T-cell (primary cell): ENCODE measurements at places on chromosomes 4 and X. TPM values are rescaled to one million over a fixed set of nuclear protein-coding genes. Genes with fewer than 3 reads are reported as not detected.

- H3K27me3 ChIP-seq: no peaks in the 10 kb centered on the region
- H3K4me1 ChIP-seq: no peaks in the 10 kb centered on the region
- no peak for DNase-seq
- no peaks in the 10 kb centered on the region for H3K36me3 ChIP-seq
- H3K27ac ChIP-seq: no peak overlapping the region
These were observed 263.7 kb upstream of the UGT8 start for GRCh38 chr4:114334884-114335330.

MORC4 gene
- 8.8 TPM for total RNA-seq

DNA sequence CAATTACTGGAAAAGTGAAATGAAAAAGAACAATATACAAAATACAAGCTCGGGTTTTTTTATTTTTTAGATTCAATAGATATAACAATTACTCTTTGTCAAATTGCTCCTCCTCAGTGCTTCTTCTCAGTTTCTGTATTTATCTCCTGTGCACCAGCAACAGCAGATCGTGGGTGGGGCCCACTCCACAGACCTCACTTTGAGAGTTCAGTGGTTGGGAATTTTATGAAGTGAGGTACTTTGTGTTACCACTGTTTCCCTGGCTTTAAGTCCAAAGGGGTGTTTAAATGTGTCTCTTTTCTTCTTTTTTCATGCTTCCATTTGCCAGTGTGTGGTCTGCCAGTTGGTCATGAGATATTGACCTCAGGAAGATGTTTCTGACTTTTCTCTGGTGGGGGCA is 54.4 kb downstream of the KIT start:
- peaks cover 2% of the 10 kb centered on the region for H3K4me1 ChIP-seq
- no peaks in the 10 kb centered on the region for H3K27me3 ChIP-seq
- H3K36me3 ChIP-seq: no peaks in the 10 kb centered on the region

USP17L17 gene
- not detected for total RNA-seq

DNA sequence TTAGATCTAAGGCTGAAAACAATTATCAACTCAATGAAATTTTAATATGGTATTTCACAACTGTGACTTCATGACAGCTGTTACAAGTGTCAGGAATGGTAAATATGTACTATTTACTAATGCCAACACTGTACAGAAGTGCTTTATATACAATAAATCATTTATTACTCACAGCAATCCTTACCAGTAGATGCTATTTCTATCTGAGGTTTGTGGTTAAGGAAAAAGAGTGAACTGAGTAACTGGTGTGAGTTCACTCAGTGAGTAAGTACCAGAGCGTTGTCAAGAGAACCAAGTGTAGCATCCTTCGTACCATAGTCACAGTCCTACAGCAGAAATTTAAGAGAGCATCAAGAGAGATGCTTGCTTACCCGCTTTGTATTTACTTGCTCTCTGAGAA is 23.3 kb downstream of the MTHFD2L start:
- no peak overlapping the region for H3K27ac ChIP-seq
- H3K27me3 ChIP-seq: no peaks in the 10 kb centered on the region
- no peaks in the 10 kb centered on the region for H3K4me1 ChIP-seq
- DNase-seq: no peak
- H3K36me3 ChIP-seq: no peaks in the 10 kb centered on the region

GRCh38 chrX:63761639-63762038 is 23.4 kb downstream of the ARHGEF9 start:
- no peak overlapping the region for H3K27ac ChIP-seq
- DNase-seq: no peak

PAGE5 gene
- not detected for total RNA-seq

DNA sequence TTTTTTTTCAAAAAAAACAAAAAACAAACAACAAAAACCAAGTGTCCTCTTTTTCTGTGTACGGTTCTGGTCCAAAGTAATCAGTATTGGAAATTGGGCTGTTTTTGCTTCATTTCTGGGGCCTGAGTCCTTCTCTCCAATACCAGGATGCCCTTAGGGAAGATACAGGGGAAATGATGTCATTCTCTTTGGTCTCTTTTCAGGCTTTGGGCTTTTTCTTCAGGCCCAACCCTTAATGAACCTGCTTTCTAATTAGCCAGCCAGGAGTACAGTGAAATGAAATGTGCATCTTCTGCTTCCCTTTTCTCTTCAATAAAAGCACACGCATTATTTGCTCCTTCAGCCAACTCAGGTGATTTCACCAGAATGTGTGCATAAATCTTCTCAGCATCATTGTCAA is 52.6 kb upstream of the RBPJ start:
- DNase-seq: no peak
- no peaks in the 10 kb centered on the region for H3K4me1 ChIP-seq
- H3K36me3 ChIP-seq: no peaks in the 10 kb centered on the region
- no peaks in the 10 kb centered on the region for H3K27me3 ChIP-seq
- H3K27ac ChIP-seq: no peak overlapping the region

- no peak overlapping the region for H3K4me3 ChIP-seq
- no peaks in the 10 kb centered on the region for H3K36me3 ChIP-seq
- no peak for DNase-seq
- H3K27me3 ChIP-seq: peaks cover 2% of the 10 kb centered on the region
- H3K4me1 ChIP-seq: no peaks in the 10 kb centered on the region
These were observed 243.7 kb downstream of the TENM3 start for GRCh38 chr4:182486881-182487280.

- no peaks in the 10 kb centered on the region for H3K36me3 ChIP-seq
- H3K27ac ChIP-seq: no peak overlapping the region
- H3K4me1 ChIP-seq: no peaks in the 10 kb centered on the region
- no peak for DNase-seq
These were observed 387.9 kb upstream of the RPS6KA3 start for GRCh38 chrX:20654596-20655106.

GAGE12E gene
- total RNA-seq: not detected

- no peaks in the 10 kb centered on the region for H3K36me3 ChIP-seq
- H3K4me1 ChIP-seq: no peaks in the 10 kb centered on the region
- H3K4me3 ChIP-seq: no peak overlapping the region
- no peak for DNase-seq
- no peaks in the 10 kb centered on the region for H3K27me3 ChIP-seq
These were observed 858.9 kb upstream of the PCDH7 start for GRCh38 chr4:29861307-29861706.

SLC26A1 gene
- total RNA-seq: 0.44 TPM

MAOA gene
- total RNA-seq: 0.36 TPM

NMU gene
- not detected for total RNA-seq

GRCh38 chr4:163991298-163991865 is 496.9 kb downstream of the TMA16 start:
- H3K27me3 ChIP-seq: no peaks in the 10 kb centered on the region
- H3K4me1 ChIP-seq: no peaks in the 10 kb centered on the region
- DNase-seq: no peak
- no peaks in the 10 kb centered on the region for H3K36me3 ChIP-seq

SATL1 gene
- total RNA-seq: not detected

GRCh38 chrX:154093965-154094364 is 3.6 kb downstream of the MECP2 start:
- H3K36me3 ChIP-seq: peaks cover 9% of the 10 kb centered on the region
- no peak overlapping the region for H3K4me3 ChIP-seq
- H3K4me1 ChIP-seq: peaks cover 47% of the 10 kb centered on the region
- no peak overlapping the region for H3K27ac ChIP-seq
- no peaks in the 10 kb centered on the region for H3K27me3 ChIP-seq

SPANXA1 gene
- not detected for total RNA-seq

DNA sequence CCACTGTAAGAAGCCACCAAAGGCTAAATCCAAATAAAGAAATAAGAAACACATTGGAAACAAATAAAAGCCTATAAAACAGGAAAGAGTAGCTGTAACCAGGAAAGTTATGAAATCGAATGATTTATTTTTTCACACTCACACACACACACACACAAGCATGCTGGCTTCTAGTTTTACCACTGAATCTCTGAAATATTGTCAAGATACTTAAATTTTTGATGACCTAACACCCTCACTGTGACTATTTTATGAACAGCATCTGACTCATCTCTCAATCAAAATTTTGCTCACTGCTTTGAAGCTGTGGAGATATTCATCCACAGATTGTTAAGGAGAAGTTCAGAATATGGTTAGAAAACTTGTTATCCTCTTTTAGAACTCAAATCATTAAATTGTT is 13.9 kb upstream of the GABRB1 start:
- no peaks in the 10 kb centered on the region for H3K4me1 ChIP-seq
- H3K36me3 ChIP-seq: no peaks in the 10 kb centered on the region
- H3K27me3 ChIP-seq: no peaks in the 10 kb centered on the region
- DNase-seq: no peak
- H3K27ac ChIP-seq: no peak overlapping the region

SEC24D gene
- 32.3 TPM for total RNA-seq

DNA sequence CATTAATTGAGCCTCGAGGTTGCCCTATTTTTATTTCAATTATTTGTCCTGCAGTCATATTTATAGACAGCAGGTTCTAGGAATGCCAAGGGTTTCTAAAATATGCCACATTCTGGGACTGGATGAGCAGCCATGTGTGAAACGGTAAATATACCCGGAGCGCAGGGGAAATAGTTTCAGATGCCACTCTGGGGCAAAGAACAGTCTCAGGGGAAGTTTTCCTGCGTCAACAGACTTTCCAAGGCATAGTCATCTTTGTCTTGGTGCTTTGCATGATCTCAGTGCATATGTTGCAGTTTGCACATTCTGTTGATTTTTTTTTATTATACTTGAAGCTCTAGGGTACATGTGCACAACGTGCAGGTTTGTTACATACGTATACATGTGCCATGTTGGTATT is 71.0 kb downstream of the GPAT3 start:
- H3K27ac ChIP-seq: no peak overlapping the region
- no peaks in the 10 kb centered on the region for H3K27me3 ChIP-seq
- H3K4me3 ChIP-seq: no peak overlapping the region
- no peaks in the 10 kb centered on the region for H3K4me1 ChIP-seq
